ENCODE measurements at places on chromosomes 11 and 22. TPM values are rescaled to one million over a fixed set of nuclear protein-coding genes. Genes with fewer than 3 reads are reported as not detected.

- DNase-seq = no peak
Measured at GRCh38 chr11:47254386-47254785, 3.4 kb upstream of the NR1H3 start.

DNA sequence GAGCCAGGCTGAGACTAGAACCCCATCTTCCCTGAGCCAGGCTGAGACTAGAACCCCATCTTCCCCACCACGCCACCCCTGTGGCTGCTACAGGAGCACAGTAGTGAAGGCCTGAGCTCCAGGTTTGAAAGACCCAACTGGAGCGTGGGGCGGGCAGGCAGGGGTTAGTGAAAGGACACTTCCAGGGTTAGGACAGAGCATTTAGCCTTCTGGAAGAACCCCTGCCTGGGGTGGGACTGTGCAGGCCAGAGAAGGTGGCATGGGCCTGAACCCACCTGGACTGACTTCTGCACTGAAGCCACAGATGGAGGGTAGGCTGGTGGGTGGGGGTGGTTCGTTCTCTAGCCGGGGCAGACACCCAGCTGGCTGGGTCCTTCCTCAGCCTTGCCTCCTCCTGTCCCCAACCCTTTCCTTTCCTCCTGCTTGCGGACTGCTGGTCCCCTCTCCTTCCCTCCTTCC lies 24.1 kb downstream of the SUN2 start:
- no peak for DNase-seq

- DNase-seq = no peak
Measured at GRCh38 chr11:130407978-130408377, 20.4 kb downstream of the ADAMTS8 start.

DNA sequence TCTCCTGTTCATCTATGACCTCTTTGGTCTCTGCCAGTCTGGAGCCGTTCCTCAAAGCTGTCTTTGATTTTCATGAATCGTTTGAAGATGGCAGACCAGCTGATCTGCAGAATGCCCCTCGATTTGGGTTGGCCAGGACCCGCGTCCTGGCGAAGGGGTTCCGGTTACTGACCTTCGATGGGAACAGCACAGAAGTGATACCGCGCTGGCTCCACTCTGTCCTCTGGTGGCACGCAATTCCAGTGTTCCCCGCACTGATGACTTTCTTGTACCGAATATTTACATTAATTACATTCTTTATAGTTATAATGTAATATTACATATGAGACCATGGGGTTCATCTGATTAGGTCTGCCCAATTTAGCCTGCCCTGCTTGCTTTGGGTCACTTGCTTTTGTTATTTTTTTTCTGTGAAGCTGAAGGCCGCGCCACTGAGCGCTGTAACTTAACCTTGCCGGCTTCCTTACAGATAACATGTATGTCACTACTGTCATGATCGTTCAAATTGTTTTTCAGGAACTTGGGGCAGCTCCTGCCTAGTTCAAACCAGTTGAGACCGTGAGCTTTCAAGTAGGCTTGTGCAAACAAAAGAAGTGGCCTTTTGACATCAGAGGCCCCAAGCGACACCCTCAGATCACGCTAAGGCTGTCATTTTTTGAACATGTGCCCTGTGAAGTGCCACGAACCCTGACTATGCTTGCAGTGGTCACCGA lies 4.1 kb upstream of the USP18 start:
- DNase-seq = peak; percentile 56

DNA sequence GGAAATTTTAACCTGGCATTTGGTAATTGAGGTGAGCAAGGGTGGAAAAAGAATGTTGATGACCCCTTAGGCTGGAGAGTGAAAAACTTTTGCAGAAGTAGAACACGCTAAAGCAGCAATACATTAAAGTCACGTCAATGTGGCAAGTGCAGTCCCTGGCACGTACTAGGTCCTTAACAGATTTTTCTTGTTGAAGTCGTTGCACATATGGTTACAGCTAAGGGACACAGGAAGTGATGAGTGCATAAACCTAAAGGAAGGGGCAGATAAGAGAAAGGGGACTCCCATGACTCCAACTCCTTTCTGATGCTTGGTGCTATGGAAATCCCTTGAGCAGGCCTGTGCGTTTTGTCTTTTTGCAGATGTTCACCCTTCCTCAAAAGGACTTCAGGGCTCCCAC lies 1.2 kb downstream of the ACCS start:
- no peak for DNase-seq

GRCh38 chr22:23391022-23391421 lies 189.1 kb downstream of the IGLL1 start:
- DNase-seq = no peak

GRCh38 chr11:116082256-116082655 lies 578.0 kb upstream of the CADM1 start:
- DNase-seq = no peak

SAA4 gene
- total RNA-seq = not detected

TRIM64 gene
- not detected for total RNA-seq

ANO5 gene
- 13.8 TPM for total RNA-seq

Measured in thyroid gland (tissue), 4 donors.